ENCODE measurements at places on chromosomes 4 and X.

DNA sequence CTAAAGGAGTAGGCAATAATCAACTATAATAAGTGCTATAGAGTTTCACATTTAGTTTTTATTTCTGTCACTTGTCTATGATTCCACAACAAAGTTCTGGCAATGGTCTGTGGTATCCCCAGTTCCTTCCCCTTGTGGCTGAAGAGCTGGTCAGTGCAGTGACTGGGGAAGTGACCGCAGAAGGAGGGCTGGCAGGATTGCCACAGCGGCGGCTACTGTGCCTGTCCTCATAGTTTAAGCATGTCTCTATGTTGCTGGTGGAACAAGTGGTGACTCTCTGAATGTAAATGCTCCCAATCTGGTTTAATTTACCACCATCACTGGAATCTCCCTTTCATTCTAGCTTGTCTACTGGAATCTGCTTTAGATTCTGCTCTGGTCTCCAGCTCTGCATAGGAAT is 170.6 kb upstream of the GK2 start:
- DNase-seq = no peak

GRCh38 chrX:117985241-117985640 is 131.4 kb downstream of the KLHL13 start:
- DNase-seq = no peak

GRCh38 chr4:154616287-154616686 is 3.8 kb upstream of the FGG start:
- DNase-seq = no peak

DNA sequence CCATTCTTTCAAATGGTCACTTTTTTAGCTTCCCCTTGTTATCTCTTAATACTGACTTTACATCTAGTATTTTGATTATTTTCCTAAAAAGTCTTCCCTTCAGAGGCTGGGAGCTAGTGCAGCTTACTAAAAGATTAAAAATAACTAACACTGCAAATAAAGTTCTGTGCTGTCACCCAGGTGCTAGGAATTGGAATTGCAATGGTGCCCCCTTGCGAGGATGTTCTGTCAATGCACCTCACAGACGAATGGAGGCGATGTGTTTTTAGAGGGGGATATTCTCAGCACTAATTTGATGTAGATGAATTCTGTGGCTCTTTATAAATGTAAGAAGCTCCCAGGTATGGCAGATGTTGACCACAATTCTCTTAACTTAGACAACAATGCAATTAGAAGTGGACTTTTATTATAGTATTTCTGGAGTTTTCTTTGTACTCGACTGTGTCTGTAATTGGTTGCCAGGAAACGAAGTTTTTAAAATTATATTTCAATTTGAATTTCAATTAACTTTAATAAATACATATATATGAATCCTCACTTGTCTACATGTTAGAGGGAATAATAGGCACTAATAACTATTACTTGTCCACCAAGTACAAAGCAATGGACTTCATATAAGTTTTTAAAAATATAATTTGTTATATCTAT is 22.0 kb upstream of the SMIM31 start:
- DNase-seq = no peak

- no peak for DNase-seq
These were observed 361.5 kb upstream of the FMR1 start for GRCh38 chrX:147550217-147550616.

DNA sequence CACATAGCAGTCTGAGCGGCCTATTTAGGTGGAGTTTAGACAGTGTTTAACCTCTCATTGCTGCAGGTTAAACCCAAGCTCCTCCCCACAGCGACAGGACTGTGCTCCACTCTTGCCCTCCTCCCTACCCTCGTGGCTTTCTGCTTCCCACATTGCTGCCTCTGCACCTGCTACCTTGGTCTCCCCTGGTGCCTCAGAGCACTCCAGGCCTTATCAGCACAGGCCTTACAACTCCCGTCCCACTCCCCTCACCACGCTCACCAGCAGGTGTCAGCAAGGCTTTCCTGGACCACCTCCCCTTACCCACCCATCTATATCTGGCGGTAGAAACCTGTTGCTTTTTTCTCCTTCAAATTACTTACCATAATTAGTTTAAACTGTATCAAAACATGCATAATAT is 18.6 kb downstream of the HELT start:
- no peak for DNase-seq

GRCh38 chr4:135269125-135269890 is 1067.7 kb upstream of the PABPC4L start:
- no peak for DNase-seq

DNA sequence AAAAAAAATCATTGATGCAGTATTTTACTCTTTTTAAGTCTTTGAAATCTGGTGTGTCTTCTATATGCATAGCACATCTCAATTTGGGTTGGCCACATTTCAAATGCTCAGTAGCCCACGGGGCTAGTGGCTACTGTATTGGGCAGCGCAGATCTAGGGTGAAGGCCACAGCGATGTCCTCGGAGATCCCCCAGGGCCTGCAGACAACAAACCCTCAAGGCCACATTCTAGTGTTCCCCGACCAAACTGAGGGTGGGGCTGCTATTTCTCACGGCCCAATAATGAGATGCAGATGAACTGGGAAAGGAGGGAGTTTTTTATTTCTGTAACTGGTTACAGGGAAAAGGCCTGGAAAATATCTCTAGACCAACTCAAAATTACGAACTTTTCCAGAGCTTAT is 23.6 kb downstream of the NYX start:
- DNase-seq = no peak

DNA sequence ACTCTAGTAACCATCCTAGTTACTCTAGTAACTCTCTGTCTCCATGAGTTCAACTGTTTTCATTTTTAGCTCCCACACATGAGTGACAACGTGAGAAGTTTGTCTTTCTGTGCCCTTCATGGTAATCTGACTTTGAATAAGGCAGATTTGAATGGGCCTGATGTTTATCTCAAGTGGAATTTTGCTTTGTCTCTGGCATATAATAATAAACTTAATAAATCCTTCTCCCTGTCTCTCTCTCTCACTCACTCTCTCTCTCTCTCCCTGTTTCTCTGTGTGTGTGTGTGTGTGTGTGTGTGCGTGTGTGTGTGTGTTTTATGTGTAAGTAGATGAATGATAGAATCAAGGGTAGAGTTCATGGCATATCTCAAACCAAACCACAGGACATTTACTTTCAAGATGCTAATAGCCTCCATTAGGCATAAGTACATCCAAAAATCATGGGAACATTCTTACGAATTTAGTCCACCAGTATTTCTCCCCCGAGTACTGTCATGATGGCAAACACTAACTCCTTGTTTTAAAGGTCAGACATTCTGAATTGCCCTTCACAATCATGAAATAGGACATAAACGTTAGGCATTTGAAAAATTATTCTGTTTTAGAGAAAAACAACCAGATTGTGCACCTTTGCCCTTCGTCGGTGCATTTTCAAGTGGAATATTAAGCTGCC is 193.1 kb downstream of the SPATA18 start:
- DNase-seq = no peak

DNA sequence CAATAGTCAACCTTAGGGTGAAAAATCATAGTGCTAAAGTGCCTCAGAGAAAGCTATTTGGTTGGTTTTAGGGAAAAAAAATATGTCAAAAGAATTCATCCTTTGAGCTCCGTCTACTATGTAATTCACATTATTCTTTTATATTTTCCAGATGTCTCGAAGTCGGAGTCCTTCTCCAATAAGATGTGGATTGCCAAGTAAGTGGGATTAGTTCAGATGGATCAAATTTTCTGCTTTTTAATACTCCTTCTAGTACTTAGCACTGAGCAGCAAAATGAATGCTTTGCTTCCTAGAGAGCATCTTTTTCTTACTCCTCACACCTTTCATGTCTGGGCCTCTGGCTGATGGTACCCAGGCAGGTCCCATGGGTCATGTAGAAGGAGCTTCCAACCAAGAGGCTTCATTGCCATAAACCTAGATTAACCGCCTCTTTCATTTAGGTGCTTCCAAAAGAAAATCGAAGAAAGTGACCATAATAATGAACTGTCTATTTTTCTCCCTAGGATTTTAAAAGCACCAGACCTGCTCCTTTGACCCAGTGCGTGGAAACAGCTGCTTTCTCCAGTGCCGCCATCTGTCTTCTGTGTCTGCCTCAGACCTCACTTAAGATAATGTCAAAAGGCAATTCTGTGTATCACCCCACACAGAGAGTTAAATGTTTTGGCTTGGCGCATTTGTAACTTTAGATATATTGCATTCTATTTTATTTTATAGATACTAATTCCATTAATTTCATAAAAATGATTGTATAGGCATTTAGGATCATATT is 43.5 kb downstream of the SPATA18 start:
- DNase-seq = no peak

GRCh38 chr4:53023677-53024299 is 161.7 kb downstream of the RASL11B start:
- DNase-seq = no peak

Measured in cortex of kidney (tissue), 1 donor.